ENCODE measurements at places on chromosomes 4 and X.

DNA sequence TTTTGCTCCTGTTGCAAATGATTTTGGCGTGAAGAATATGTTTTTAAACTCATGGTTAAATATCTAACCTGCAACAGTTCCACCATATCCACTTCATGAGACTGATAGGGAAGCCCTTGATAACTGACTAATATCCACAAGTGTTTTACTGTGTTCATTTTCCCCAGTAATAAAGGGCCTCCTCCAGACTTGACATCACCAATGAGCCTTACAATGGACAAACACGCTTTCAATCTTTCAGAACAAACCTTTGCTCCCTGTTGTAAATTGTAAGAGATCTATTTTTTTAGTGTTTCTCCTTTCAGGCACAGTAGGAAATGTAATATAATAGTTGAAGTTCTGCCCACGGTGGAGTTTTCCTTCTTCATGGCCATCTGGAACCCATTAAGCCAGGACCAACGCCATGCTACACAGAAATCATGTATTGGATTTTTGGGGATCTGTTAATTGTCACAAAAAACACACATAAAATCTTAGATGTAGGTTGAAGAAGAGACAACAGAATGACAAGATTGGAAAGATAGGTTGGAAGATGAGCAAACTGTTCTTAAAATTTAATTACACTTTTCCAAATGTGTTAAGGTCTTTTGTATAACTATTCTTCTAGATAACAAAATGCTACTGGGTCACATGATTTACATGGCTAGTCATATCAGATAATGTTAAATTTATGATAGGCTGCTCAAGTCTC is 1030.1 kb downstream of the FSTL5 start:
- DNase-seq: no peak

DNA sequence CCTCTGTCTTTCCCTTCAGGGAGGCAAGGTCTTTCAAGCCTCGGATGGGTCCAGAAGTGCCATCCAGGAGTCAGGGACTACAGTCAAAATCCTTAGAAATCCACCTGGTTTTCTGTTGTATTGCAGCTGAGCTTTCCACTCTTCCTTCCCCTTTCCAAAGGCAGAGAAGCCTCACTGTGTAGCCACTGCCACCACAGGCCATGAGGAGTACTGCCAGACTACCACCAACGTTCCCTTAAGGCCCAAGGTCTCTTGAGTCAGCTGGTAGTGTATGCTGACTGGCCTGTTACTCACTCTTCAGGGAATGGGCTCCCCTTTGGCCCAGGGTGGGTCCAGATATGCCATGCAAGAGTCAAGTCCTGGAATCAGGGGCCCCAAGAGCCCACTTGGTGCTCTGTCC is 1454.1 kb downstream of the PCDH19 start:
- no peak for DNase-seq

DNA sequence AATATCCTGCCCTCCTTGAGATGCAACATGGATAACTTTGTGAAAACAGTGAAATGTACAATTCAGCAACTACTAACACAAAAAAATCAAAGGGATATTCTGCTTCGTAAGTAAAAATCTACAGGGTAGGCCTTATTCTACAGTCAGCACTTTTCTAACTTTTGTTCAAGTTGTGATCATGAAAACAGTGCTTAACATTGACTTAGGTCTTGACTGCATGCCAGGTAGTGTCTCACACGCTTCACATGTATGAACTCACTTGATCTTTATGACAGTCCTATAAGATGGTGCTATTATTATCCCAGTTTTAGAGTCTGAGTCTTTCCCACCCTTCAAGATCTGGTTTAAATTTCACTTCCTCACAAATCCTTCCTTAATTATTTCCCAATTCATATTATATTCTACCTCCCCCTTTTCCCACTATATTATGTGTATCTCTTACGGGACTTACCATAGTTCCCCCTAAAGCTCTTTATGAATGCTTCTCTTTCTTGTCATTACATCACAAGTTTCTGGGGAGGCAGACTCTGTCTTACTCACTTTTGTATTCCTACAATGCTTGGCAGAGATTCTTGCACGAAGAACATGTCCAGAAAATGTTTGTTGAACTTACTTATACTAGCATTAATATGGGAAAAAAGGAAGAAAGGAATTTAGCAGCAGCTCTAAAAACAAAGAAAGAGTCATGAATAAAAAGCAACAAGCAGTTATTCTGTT is 179.8 kb downstream of the SCFD2 start:
- DNase-seq: no peak

- DNase-seq: no peak
Observed at GRCh38 chr4:99934891-99935290, 11.5 kb downstream of the DNAJB14 start.

DNA sequence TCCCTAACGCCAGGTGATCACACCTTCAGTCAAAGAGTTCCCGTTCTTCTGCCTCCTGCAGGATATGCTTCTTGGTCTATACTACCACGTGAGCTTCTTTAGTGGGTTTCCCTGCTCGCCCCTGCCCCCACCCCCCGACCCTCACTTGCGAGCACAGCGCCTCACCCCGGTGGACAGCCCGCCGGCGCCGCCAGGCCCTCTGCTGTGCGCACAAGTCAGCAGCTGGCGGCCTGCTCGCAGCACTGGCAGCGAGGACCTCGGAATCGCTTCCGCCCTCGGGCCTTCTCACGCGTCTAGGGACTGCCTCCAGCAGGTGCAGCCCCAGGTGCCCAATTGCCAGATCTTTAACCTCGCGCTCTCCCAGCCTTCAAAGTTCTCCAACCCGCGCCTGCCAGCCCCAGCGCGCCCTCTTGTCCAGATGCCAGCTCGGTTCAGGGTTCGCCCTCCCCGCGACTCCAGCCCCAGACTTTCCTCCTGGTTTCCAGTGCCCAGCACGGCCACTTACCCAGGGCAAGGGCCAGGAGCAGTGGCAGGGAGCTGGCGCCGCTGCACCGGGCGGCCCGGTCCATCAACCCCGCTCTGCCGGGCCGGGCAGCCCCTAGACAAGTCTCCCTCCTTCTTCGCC is 454 bp downstream of the BTC start:
- DNase-seq: no peak

- DNase-seq: no peak
Observed at GRCh38 chr4:162364651-162365050, 200.9 kb upstream of the FSTL5 start.

DNA sequence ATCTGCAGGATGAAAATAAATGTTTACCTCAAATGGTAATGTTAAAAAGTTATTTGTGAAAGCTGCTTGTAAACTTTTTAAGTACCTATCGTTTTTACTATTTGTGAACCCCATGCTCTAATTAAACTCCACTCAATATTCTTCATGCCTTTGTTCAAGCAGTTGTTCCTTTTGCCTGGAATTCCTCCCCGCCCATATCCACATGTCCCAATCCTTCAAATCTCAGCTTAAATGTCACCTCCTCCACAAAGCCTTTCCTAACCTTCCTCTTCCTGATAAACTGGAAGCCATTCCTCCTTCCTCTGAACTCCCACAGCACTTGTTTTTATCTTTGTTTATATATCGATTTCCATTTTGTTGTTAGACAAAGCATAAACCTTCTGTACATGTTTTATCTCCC is 2.4 kb downstream of the MORC4 start:
- no peak for DNase-seq

DNA sequence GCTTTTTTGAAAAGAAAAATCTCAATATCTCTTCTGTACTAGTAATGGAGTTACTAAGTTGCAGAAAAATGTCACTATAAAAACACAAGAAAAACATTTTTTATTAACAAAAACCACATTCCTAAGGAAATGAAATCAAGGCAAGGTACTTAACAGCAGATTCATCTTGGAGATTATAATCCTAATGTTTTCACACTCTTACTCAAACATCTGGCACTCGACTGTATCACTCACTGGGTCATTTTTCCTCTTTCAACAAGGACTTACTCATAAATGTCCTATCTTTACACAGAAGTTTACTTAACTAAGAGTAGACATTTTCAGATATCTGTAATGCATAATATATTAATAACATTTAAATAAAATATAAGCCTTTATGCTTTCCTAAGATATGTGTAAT is 216.6 kb downstream of the NR3C2 start:
- DNase-seq: no peak

GRCh38 chr4:110733901-110734300 is 111.0 kb upstream of the PITX2 start:
- no peak for DNase-seq

DNA sequence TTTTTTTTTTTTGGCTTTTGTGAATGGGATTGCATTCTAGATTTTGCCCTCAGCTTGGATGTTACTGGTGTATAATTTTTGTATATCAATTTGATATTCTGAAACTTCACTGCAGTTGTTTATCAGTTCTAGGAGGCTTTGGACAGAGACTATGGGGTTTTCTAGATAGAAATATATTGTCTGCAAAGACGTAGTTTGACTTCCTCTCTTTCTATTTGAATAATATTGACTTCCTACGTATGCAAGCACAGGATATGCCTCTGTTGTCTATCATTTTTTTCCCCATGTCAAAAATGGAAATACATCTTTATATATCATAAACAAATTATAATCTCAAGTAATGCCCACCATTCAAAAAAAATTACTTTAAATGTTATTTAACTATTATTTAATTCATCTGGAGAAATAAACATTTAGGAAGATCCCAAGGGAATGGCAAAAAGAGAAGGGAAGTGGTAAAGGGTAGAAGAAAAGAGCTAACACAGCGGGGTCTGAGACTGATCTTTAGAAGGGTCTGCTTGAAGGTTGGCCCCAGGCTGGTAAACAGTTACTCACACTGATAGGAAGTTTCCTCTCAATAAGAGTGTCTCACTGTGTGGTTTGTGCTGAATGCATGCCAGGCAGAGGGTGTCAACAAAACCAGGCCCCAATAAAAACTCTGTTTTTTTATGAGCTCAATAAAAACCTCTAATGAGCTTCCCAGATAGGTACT is 35.7 kb downstream of the ZNF518B start:
- no peak for DNase-seq

DNA sequence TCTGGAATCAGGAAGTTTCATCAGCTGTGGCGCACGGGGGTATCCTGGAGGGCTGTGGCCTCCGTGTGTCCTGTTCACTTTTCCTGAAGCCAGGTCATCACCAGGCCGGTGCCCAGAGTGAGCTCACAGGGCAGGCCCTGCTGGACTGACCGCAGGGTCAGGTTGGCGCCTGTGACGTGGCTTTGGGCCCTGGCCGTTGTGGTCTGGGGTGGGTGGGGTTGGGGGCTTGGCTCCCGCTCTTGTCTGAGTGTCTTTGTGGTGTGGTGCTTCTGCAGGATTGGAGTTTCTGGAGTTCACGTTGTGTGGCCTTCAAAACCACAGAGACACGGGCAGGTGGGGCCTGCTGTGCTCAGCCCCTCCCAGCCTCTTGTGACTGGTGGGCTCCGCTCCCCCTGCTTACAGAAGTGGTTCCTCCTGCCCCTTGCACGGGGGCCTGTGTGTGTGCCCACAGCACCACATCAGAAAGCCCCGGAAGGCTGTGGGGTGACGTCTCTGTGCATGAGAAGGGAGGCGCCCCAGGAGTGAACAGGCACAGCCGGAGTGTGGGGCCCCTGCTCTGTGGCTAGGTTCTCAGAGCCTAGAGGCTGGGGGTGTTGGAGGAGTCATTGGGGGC is 9.5 kb downstream of the RGS12 start:
- no peak for DNase-seq

- DNase-seq: no peak
Observed at GRCh38 chr4:147769386-147769785, 37.5 kb downstream of the ARHGAP10 start.

- DNase-seq: no peak
Observed at GRCh38 chr4:25310803-25311166, 1.8 kb upstream of the ZCCHC4 start.

DNA sequence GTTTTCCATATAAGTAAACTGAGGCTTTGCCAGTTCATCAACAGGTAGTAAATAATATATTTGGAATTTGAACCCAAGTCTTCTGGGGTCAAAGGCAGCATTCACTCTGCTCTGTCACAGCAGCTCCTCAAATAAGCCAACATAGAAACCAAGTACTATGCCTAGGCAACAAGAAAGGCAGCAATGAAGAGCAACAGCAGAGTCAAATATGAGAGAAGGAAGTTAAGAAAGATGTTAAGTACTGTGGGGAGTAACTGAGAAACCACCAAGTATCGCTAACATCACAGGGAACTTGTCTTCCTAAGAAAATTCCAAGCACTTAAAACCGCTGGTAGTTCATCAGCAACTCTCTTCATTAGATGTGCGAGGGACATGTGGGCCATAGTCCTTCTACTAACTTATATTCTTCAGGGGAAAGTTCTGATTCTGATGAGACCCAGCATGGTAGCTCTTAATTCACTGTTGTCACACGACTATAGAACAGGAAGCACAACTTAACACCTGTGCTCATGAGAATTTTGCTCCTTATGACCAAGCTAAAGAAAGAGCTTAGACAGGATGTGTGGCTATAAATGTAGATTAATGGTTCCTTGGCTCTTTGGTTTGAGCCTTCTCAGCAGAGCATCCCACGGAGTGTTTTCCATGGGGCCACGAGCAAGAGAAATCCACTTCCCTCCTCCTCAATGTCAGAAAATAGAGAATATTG is 107.8 kb downstream of the AR start:
- DNase-seq: no peak

GRCh38 chr4:72375073-72375736 is 193.8 kb downstream of the ADAMTS3 start:
- no peak for DNase-seq

DNA sequence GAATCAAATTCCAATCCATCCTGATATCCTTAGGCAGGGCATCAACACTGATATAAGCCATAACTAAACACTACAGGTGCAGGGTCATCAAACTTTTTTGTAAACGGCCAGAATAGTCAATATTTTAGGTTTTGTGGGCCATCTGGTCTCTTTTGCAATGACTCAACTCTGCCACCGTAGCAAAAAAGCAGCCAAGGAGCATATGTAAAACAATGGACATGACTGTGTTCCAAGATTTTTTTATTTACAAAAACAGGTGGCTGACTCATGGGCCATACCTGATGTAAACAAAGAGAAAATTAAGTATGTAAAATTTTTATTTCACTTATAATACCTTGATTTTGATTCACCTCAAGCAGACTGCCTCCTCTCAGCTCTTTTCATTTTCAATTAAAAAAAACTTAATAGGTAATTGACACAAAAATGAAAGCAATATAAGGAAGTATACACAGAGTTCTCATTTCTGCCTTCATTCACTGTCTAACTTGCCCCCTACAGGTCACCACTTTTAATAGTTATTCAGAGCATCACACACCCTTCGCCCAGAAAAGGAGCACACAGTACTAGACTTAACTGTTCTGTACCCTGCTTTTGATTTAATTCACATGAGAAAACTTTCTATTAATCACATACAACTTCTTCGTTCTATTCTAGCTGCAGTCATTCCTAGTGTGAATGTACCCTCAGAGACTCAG is 35.3 kb upstream of the GPM6B start:
- DNase-seq: no peak

DNA sequence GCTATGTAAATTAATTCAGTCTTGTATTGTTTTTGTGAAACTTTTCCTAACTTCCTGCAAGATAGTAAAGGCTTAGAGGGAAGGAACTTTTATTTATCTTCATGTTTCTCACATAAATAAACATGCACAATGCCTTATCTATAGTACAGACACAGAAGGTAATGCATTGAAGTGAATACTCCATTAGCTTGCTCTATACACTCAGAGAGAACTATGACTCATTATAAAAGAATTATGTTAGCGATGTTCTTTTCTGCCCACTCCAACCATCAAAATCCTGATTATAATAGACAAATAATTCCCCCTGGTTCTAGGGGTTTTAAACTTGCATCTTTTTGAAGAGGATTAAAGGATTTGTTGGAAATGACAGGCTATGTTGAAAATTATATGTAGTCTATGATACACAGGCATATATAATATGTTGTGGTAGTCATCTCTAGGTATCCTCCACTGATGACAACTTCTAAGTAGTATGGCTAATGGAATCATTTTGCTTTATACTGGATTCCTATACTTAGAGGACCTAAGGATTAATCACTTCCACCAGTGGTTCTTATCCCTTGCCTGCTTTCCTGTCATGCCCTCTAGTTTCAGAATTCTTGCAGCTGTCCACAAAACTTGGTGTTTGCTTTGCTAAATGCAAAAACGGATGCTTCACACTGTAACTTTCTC is 115.7 kb downstream of the NDST4 start:
- DNase-seq: no peak

All from vagina (tissue), 2 donors.